Activated CD4-positive, alpha-beta T cell treated with anti-CD3 and anti-CD28 coated beads, Interleukin-2, Interleukin-4, amounts not matched to agents 100 ng/mL and 50 ng/mL, durations not matched to agents 16 hours and 8 hours (primary cell): ENCODE measurements at places on chromosomes 2 and 18.

DNA sequence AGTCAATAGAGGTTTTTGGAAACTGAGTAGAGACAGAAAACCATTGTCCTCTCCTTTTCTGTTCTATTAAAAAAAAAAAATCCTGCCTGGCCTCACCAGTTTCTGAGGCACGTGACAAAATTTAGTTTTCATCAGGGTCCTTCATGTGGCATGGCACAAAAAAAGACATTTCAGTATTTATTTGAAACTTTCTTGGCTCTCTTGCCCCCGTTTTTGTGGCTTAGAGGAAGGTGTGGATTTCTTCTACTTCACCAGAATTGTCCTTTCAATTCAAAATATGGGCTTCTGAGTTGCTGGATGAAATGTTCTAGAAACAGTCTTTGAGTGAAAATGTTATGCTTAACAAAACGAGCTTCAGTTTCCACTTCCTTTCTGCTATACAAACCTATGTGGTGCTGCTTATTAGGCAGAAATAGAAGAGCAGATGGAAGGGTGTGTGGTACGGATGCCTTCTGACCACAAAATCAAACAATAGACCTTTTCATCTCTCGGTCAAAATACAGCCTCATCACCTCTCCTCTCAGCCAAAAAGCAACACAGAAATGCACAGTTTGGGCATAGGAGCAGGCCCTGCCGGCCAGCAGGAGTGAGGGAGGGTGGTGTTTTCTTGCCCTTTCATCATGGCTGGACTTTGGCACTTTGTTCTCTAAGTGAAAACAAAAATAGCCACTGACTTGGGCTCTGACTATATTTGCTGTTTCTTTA lies 89.2 kb downstream of the SH3RF3 start:
- DNase-seq: no peak

GRCh38 chr2:40844353-40845277 lies 392.7 kb upstream of the SLC8A1 start:
- DNase-seq: no peak

GRCh38 chr2:176508984-176509740 lies 239.9 kb downstream of the MTX2 start:
- peak; percentile 17 for DNase-seq

DNA sequence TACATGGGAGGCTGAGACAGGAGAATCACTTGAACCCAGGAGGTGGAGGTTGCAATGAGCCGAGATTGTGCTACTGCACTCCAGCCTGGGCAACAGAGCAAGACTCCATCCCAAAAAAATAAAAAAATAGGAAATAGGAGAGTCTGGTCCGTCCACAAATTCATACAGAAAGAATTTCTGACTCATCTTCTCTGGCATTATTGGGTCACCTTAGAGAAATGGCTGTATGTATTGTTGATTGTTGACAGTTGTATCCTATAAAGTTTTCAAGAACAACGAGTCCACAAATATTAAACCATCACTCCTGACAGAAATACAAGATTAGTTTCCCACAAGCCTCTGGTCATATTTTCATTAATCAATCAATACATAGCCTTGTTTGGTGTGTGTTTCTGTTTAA lies 20.4 kb downstream of the RBM43 start:
- no peak for DNase-seq

- DNase-seq: no peak
Observed at GRCh38 chr2:230827774-230828271, 36.9 kb upstream of the ITM2C start.

GRCh38 chr2:174593574-174594203 lies 3.9 kb downstream of the WIPF1 start:
- peak; percentile 91 for DNase-seq

GRCh38 chr2:64718250-64718885 lies 64.7 kb upstream of the SERTAD2 start:
- no peak for DNase-seq

DNA sequence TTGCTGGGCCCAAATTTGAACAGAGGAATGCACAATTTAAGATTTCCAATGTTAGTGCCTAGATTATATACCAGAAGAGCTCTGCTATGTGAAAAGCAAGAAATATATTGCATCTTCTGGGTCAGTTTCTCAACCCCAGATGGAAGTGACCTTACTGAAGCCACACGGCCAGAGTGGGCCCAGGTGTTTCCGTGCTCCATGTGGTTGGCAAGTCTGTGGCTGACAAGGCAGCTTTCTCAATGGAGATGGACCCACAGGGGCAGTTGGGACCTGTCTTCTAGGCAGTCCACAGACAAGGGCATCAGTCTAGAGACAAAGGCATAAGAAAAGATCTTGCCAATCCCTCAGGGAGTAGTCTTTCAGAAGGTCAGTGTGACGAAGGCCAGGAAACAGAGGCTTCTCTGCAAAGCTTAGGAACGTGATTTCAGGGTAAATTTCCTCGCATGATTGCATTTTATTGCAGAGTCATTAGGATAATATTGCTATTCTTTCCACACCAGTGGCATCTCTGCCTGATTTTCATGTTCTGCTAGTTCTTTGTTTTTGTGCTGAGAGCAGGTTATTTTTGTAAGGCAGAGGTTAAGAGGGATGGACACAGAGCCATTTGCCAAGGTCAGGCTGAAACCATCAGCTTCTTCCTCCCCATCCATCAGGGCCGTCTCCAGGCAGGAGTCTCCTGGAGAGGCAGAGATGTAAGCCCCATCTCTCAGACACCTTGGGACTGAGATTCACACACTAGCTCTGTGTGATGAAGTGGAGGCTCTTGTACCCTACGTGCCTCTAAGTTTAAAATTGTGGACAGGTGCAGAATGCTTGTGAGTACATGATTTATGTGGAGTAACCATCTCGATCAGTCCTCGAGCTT lies 202.1 kb downstream of the ANKRD30B start:
- DNase-seq: no peak

GRCh38 chr2:54565551-54565950 lies 109.4 kb downstream of the SPTBN1 start:
- no peak for DNase-seq

DNA sequence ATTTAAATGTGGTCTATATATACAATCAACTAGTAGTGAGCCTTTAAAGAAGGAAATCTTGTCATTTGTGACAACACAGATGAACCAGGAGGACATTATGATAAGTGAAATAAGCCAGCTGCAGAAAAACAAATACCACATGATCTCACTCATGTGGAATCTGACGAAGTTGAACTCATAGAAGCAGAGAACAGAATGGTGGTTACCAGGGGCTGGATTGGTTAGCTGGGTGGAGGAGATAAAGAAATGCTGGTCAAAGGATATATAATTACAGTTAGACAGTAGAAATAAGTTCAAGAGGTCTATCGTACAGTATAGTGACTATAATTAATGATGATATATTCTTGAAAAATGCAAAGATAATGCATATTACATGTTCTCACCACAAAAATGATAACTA lies 267.9 kb downstream of the FBXO15 start:
- no peak for DNase-seq

DNA sequence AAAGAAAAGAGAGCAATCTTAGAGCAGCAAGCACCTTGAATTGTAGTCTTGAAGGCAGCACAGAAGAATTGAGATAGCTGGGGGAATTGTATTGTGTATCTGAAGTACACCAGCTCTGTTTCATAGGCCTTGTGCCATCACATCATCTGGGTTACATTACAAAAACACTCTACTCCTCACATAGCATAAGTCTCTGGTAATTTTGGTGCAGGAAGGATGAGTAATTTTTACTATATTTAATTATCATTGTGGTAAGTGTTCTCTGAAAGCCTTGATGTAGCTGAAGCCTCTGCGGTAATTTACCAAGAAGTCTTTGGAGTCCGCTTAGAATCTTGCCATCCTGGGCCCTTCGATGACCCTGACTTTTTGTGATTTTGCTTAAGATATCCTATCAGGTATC lies 291.1 kb downstream of the ARHGAP15 start:
- DNase-seq: no peak

- DNase-seq: no peak
Observed at GRCh38 chr2:24632172-24632571, 141.1 kb downstream of the NCOA1 start.

- no peak for DNase-seq
Observed at GRCh38 chr2:171287036-171287571, 126.4 kb upstream of the TLK1 start.

- DNase-seq: no peak
Observed at GRCh38 chr2:149808556-149808955, 221.0 kb upstream of the MMADHC start.

- no peak for DNase-seq
Observed at GRCh38 chr2:149365931-149366583, 35.7 kb downstream of the LYPD6 start.

DNA sequence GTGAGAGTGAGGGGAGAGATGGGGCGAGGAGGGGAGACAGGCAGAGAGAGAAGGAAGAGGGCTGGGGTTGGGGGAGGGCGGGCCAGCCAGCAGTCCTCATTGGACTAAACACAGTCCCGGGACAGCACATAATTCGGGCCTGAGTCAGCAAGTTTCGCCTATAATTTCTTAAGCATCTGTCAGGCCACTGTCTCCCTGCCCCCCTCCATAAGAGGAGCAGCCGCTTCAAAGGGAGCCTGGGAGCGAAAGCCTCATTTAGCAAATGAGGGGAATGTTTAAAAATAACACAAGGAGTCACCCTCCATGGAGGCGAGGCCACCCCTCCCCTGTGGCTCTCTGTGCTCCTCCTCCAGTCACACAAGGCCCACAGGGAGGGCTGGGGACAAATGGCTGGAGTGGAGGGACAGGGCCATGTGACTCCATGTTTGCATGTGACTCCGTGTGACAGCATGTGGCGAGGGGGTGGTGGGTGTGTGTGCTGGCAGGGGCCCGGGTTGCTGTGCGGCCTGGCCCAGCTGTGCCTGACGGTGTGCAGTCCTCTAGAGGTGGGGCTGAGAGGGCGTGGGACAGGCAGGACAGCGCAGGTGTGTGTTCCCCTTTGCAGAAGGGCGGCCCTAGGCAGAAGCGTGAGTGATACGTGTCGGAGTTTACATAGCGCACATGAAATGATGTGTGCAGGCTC lies 162.4 kb downstream of the CELF4 start:
- DNase-seq: no peak

GRCh38 chr2:216650626-216651257 lies 17.5 kb downstream of the IGFBP2 start:
- no peak for DNase-seq

GRCh38 chr2:101558740-101559525 lies 84.0 kb upstream of the RFX8 start:
- DNase-seq: no peak

- DNase-seq: no peak
Observed at GRCh38 chr2:213252206-213252605, 32.1 kb upstream of the SPAG16 start.

DNA sequence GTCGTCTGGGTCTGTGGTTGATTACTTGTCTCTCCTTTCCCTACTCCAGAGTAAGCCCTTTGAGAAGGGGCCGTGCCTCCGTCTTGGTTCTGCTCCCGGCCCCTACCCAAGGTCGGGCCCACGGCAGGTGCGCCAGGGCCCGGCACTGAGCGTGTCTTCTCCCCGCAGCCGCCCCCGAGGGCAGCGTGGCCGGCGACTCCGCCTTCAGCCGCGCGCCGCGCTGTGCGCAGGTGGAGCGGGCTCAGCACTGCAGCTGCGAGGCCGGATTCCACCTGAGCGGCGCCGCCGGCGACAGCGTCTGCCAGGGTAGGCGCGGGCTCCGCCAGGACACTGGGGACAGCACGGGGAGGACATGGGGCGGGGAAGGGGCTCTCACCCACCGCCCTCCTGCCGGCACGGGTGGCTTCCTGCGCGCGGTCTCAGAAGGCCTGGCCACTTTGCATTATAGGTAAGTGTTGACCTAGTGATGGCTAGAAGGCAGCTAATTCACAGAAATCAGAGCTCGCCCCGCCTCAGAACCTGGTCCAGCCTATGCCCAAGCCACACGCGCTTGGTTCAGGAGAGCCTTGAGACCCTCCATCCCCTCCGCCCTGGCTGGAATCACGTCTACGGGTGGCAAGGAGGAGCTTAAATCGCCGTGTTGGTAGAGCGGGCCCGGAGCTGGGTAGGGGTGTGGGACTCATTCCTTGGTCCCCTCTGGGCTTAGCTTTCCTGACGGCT lies 43.5 kb downstream of the FBLN7 start:
- peak; percentile 31 for DNase-seq

GRCh38 chr2:196307775-196308305 lies 136.5 kb upstream of the STK17B start:
- no peak for DNase-seq

DNA sequence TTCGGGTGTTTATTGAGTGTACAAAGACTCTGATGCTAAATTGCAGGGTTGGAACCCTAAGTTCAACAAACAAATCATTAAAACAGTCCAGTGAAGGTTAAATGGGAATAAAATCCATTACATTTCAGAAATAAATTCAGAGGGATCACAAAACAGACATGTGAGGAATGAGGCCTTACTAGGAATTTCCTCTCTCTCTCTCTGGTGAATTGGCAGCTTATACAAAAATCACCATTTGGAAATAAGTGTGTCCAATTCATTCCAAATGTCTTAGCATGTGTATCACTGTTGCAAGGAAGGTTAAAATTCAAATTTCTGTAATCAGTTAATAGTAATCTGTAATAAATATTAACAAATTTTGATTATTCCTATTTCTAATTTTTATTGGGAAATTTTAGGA lies 228.6 kb upstream of the PXDN start:
- DNase-seq: no peak

- no peak for DNase-seq
Observed at GRCh38 chr2:17571681-17572080, 31.2 kb downstream of the VSNL1 start.

DNA sequence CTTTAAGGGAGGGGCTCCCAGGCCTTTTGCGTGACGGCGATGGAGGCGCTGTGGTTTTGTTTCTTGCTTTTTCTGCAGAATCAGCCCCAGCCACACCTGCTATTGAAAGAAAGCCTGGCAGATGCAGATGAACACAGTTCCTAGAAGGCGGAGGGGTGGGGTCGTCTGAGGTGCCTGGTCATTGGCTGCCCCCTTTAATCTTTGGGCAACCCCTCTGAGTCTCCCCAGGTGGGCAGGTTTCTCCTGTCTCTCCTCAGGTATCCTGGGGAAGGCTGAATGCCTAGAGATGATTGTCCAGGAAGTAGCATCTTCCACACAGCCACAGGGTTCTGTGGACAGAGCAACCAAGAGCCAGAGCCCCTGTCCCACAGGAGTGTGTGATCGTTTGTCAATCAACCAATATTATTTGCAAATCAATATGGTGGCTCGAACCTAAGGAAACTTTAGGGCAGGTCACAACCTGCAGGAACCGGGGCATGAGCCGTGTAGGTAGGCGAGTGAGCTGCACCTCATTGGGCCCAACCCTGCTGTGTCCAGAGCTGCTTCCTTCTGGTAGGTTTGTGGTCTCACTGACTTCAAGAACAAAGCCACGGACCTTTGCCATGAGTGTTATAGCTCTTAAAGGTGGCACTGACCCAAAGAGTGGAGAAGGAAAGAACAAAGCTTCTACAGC lies 104.3 kb downstream of the NDUFA10 start:
- DNase-seq: no peak

- no peak for DNase-seq
Observed at GRCh38 chr2:168593713-168594112, 137.6 kb downstream of the CERS6 start.

- no peak for DNase-seq
Observed at GRCh38 chr2:143284087-143284675, 155.0 kb downstream of the ARHGAP15 start.

- no peak for DNase-seq
Observed at GRCh38 chr2:156739301-156739700, 303.1 kb downstream of the GPD2 start.

- no peak for DNase-seq
Observed at GRCh38 chr2:226073496-226074160, 674.1 kb downstream of the NYAP2 start.

GRCh38 chr2:127072970-127073369 lies 34.0 kb downstream of the BIN1 start:
- DNase-seq: no peak

- no peak for DNase-seq
Observed at GRCh38 chr2:151808258-151809072, 19.8 kb downstream of the ARL5A start.

GRCh38 chr2:46010925-46011490 lies 286.2 kb upstream of the EPAS1 start:
- DNase-seq: peak; percentile 60
